Endothelial cell (in vitro differentiated cells): ENCODE measurements at places on chromosomes 16 and 17.

GRCh38 chr16:87371261-87371866 is 12.2 kb downstream of the FBXO31 start:
- DNase-seq = no peak

GRCh38 chr16:65601781-65602180 is 479.9 kb upstream of the CDH11 start:
- no peak for DNase-seq

- DNase-seq = no peak
Observed at GRCh38 chr17:77160875-77161530, 20.2 kb downstream of the SEC14L1 start.

- DNase-seq = peak; percentile 57
Observed at GRCh38 chr17:38908676-38909181, 16.7 kb upstream of the LASP1NB start.

- no peak for DNase-seq
Observed at GRCh38 chr16:89506791-89507191, 1.4 kb upstream of the SPG7 start.

GRCh38 chr17:71409712-71410111 is 711.1 kb upstream of the SOX9 start:
- DNase-seq = no peak

DNA sequence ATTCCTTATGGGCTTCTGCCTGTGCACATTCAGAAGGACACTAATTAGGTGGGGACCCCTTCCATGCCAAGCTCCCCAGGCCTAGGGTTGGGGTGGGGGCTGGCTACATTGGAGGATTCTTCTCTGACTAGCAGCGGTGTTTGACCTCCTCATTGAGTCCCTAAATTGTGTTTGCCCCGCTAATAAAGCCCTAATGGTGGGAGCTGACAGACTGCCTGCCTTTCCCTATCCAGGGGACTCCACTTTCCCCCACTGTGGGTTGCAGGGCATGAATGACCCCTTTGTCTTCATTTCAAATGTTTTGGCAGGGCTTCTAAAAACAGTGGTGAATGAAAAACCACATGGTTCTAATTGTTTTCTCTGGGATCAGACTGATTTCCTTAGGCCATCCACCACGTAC is 476.8 kb upstream of the CDH11 start:
- no peak for DNase-seq

GRCh38 chr17:1108765-1109605 is 70.8 kb downstream of the ABR start:
- peak; percentile 67 for DNase-seq

DNA sequence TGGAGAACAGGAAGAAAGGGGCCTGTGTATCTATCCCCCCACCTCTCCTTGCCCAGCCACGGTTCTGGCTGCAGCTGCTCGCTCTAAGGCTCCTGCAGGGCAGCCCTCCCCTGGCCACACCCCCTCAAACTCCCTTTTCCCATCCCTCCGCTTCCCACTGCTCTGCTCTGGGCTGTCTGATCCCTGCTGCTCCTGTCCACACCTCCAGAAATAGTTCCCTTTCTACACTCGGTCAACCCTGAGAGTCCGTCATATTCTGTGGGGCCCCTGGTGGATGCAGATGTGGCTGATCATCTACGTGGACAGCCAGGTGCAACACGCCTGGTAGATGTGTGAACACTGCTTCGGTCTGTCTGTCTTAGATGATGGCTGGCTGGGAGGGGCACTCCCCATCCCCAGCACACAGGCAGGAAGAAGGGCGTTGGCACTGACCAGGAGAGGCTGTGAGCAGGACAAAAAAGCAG is 19.3 kb upstream of the KRT19 start:
- DNase-seq = no peak

DNA sequence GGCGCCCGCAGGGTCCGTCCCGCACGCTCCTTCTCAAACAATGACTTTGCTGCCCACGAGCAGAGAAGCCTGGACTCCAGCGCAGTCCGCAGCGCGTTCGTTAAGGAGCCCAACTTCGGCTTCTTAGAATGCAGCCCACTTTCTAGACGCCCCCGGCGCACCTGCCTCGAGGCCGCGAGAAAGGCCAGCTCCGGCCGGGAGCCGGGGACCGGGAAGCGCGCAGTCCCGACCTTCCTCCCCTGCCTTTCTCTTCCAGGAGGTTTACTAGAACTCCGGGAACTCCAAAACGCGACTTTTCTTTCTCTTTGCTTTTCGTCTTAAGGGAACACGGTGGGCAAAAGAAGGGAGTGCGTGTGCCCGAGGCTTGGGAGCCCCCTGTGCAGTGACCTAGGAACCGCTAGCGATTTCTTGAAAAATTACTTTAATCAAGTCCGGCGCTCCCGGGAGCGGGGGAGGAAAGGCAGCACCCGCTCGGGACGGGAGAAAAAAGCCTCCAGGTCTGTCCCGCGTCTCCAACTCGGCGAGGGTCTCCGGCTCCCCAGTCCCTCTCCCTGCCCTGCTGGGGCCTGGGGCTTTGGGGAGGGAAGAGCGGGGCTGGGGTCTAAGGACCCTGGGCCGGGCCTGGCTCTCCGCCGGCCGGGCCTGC is 2.6 kb downstream of the HNF1B start:
- peak; percentile 33 for DNase-seq

DNA sequence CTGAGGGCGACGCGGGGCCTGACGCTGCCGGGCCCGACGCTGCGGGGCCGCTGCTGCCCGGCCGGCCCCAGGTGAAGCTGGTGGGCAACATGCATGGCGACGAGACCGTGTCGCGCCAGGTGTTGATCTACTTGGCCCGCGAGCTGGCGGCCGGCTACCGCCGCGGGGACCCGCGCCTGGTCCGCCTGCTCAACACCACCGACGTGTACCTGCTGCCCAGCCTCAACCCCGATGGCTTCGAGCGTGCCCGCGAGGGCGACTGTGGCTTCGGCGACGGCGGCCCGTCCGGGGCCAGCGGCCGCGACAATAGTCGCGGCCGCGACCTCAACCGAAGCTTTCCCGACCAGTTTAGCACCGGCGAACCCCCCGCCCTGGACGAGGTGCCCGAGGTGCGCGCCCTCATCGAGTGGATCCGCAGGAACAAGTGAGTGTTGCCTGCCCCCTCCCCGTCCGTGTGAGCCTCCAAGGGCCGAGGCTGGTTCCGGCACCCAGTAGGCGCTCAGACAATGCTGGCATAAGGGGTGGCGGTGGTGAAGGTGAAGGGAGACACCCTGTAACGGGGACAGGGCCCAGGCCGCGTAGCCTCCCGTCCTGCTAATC is 676 bp downstream of the CPD start:
- peak; percentile 18 for DNase-seq

DNA sequence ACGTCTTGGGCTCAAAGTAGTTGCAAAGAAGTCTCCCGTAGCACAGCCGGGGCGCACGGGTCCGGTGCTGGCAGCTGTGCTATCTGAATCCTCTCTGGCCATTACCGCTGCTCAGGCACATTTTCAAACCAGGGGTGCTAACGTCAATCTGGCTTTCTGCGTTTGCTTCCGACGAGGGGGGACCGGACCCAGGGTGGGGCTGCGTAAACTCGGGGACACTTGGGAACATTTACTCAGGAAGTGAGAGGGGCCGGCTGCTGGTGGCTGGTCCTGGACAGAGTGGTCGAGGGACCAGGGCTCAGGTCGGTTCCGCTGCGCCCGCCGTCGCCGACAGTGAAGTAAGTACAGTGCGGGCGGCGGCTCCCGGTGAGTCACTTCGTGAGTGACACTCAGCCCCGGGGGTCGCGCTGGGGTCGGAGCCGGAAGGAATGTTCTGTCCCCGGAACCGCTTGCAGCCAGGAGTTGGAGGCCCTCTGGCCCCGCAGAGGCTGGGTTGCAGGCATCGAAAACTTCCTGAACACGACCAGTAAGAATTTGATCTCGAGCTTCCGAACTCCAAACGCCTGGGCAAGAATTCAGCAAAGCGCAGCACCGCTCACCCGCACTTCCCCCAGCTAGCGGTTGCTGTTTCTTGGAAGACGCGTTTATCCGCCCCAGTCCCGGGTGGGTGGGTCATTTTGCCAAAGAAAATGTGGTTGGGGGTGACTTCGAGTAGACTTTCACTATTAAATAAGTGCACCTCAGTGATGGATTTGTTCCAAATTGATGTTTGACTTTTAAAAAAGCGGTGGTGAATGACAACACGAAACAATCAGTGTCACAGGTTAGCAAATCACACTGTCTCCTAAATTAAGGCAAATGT is 1.4 kb upstream of the HS3ST3B1 start:
- peak; percentile 48 for DNase-seq

DNA sequence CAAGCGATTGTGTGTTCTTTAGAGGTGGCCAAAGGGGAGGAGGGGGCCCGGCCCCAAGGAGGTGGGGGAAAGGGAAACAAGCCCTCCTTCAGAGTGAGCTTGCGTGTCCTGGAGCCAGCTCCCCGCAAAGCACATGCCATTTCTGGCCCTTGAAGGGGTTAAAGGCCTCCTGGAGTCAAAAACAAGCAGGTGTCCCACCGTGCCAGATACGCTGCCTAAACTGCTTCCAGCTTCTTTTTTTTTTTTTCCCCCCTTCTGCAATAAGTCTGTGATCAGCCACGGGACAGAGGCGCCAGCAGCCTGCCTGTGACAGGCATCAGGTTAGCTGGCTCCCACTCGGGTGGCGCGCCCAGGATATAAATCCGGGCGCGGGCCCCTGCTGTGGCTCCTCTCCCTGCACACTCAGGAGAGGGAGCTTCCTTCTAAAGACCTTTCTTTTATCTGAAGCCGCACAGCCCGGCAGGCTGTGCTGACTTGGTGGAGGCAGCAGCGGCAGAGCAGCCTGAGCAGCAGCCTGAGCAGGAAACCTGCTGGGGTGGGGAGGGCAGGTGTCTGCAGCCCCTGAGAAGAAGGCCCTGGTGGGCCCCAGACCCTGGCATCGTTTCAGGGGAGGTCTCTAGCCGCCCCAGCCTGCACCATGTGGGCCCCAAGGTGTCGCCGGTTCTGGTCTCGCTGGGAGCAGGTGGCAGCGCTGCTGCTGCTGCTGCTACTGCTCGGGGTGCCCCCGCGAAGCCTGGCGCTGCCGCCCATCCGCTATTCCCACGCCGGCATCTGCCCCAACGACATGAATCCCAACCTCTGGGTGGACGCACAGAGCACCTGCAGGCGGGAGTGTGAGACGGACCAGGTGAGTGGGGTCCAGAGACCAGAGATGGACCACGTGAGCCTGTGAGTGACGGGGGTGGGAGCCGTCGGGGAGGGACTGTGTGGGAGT is at the start of gene WFIKKN2:
Gene WFIKKN2, plus strand, starts transcription at position 286 of the 934 bp plus-strand sequence. Its CDS starts 352 bp downstream, at position 638.
- no peak for DNase-seq

GRCh38 chr16:49567950-49568349 is 194.3 kb downstream of the C16orf78 start:
- DNase-seq = no peak

GRCh38 chr16:89322321-89323119 is 105.0 kb downstream of the ZNF778 start:
- DNase-seq = peak; percentile 50

DNA sequence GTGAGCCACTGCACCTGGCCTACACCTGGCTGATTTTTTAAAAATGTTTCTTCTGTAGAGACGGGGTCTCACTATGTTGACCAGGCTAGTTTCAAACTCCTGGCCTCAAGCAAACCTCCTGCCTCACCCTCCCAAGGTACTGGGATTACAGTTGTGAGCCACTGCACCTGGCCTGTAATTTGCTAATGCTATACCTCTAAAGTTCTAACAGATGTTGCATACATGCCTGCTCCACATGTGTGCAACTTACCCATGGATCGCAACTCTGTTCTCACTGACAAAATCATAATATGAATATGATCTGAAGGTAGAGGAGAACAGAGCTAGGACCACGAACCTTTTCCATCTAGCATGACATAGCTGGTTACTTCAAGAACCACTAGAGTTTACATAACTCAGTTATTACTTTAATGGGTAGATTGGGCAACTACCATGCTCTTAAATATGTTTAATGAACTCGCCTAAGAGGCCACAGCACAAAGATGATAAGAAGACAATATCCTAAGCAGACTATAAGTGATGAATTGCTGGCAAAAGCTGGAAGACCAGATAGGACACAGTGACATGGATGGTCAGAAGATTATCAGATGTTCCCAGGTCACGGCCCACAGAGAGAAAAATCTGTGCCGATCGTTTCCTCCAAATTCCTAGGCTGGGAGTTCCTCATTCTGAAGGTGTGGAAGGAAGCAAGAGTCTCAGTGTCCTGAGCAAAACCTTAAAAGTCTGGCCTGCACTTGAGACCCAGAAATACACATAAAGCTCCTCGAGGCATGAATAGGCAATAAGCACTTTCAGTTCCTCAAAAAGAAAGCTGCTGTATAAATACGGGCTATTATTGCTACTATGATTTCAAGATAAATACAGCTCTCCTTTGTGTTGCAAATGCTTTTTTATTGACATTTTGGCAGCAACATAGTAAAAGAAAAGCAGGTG is 53.6 kb upstream of the ICAM2 start:
- DNase-seq = no peak

GRCh38 chr16:78439646-78440045 is 340.2 kb downstream of the WWOX start:
- no peak for DNase-seq

GRCh38 chr16:74709441-74709877 is 8.8 kb upstream of the MLKL start:
- DNase-seq = peak; percentile 85
